ENCODE measurements at places on chromosomes 5 and 9. TPM values are rescaled to one million over a fixed set of nuclear protein-coding genes. Genes with fewer than 3 reads are reported as not detected.

GRCh38 chr5:68343421-68343826 lies 127.9 kb downstream of the PIK3R1 start:
- peak; percentile 93 for DNase-seq

DNA sequence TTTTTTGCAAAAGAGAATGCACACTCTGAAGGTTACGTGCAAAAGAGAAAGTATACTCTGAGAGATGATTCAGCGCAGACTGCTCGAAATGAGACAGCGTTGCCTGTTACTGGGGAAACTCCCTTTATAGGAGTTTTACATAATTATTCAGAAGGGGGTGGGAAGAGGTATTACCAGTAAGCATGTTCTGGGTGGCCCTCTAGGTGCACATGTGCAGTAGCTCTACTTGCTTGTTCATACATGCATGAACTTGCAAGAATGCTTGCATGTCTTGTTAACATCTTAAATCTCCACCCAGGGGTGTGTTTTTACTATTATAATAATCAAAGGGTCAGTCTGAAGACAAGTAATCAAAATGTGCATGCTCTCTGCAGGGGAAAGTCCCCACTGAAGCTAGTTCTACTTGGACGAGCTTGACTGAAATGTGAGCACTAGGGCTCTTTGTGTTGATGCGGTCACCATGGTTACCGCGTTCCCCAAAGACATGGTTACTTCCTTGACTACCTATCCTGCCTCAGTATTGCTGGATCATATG lies 75.5 kb downstream of the SGCD start:
- DNase-seq = no peak

GARIN3 gene
- not detected for total RNA-seq

DNA sequence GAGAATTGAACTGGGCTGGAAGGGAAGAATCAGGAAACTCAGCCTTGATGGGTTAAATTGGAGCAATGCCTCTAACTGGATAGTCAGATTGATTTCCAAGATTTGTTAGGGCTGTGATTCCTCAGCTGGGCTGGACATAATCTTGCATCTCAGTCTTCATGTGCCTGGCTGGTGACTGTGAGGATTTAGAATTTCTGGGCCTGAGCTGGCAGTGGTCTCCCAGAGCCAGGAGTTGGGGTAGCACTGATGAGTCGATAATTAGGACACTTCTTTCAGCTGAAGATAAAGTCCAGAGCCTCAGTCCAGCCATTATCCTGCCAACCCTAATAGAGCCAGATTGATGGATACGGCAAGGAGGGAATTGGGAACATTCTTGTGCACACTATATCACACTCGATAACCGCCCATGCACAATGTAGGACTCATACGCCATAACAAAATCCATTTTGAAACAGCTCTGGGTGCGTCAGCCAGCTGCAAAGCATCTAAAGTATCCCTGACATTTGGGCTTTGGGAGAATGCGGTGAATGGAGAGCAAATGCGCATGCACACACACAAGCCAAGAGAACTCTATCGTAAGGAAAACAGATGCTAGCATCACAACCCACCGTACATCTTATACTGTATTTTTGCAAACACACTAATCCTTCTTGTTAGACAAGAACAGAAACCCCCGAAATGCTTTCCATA lies 405.1 kb upstream of the KLF4 start:
- DNase-seq = no peak

- no peak for DNase-seq
Measured at GRCh38 chr5:65290677-65291076, 191.0 kb downstream of the ADAMTS6 start.

GRCh38 chr5:102048940-102049339 lies 247.1 kb downstream of the SLCO4C1 start:
- no peak for DNase-seq

DNA sequence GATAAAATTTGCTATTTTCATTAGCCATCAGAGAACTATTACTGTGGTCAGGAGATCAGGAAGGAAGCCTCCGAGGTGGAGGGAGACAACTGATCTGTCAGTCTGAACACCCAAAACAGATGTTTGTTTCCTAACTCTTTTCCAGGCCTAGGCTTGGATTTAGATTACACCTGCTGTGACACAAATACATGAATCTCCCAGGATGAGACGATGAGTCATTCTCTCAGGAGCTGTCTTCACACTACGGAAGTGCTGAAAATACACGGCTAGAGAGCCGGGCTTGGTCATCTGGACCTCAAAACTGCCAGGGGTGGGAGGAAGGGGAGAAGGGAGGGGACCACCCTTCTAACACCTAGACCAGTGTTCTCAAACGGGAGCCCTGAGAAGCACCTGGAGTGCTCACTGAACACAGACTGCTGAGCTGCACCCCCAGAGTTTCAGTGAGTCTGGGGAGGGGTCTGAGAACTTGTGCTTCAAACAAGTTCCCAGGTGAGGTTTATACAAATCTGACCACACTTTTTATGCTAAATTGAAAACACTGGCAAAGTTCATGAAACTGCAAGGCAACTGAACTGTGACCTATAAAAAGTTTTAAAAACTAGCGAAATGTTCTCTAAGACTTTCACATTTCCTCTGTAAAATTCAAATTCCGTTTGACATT lies 80.3 kb upstream of the EQTN start:
- no peak for DNase-seq

GRCh38 chr5:23740029-23740428 lies 232.6 kb downstream of the PRDM9 start:
- peak; percentile 23 for DNase-seq

DNA sequence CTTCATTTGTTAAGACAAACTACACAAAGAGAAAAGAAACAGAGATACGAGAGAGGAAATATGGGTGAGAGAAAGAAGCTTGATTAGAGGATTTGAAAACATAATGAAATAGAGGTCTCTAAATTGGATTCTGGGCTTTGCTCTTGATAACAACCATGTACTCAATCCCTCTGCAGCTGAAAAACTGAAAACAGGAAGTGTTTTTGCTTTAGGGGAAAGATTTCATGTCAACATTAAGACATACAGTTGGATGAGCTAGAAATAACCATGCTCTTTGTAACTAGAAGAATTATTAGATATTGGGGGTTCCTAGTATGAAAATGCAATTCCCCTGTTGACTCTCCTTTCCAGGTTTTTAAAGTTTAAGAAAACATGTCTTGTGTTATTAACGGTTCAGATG lies 21.9 kb downstream of the CRHBP start:
- DNase-seq = no peak

GRCh38 chr9:83642793-83643192 lies 19.9 kb downstream of the IDNK start:
- DNase-seq = no peak

DNA sequence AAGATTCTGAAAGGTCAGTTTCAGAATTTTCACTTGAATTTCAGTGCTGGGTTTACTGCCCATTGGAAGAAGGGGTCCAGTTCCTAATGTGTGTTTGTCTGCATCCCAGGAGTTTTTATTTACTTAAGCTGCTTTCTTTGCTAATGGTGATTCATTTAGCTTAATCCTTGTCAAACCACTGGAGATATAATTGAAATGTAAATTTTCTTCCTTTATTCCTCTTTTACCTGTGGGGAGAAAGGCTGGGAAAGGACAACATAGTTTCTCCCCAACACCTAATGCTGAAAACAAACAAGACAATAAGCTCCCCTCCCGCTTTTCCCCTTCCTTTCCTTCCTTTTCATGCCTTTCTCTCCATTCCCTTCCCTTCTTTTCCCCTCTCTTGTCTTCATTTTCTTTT lies 185.8 kb downstream of the KCTD16 start:
- no peak for DNase-seq

DNA sequence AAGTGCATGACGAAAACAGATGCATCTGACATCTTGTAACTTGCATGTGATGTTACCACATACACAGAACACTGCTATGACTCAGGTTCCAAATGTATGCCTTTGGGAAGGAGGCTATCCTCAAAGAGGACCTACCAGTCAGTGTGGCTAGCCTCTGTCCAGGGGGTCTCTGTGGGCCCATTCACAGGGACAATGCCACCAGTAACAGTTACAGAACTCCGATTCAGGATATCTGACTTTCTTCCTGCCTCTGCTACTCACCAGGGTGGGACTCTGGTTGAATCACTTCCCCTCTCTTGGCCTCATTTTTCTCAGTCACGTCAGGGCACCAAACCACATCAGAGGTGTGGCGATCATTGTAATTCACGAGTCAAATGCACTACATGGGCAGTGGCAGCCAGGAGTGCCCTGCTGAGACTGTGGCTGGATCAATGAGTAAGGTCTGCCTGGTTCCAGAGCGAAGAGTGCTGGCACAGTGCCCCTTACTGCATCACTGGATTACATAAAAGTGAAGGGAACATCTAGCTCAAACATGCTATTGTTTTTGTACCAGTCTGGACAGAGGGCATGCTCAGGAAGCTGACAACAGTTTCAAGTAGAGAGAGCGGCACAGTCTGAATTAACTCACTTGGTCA lies 13.2 kb downstream of the ATOX1 start:
- DNase-seq = peak; percentile 92

- no peak for DNase-seq
Measured at GRCh38 chr5:10563945-10564837, at the start of gene ANKRD33B. ANKRD33B (plus strand) TSS chr5:10564070; CDS start chr5:10564468, 398 bp downstream.

- DNase-seq = no peak
Measured at GRCh38 chr5:154595662-154596061, 117.6 kb upstream of the HAND1 start.

DNA sequence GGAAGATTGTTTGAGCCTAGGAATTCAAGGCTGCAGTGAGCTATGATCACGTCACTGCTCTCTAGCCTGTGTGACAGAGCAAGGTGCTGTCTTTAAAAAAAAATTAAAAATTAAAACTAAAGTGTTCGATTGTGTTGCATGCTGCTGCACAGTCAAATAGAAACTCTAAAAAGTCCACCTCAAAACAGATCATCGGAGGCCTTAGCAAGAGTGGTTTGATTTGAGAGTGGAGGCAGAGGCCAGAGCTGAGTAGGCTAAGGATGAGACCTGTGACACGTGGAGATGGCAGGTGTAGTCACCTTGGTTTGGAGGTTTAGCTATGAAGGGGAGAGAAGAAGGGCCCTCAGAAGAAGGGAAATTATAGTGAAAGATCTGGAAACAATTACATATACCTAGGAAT lies 2.8 kb upstream of the PTPDC1 start:
- no peak for DNase-seq

GRCh38 chr9:126705767-126706697 lies 92.3 kb downstream of the LMX1B start:
- DNase-seq = peak; percentile 71

- DNase-seq = no peak
Measured at GRCh38 chr5:173487300-173487699, 129.2 kb downstream of the BOD1 start.

DNA sequence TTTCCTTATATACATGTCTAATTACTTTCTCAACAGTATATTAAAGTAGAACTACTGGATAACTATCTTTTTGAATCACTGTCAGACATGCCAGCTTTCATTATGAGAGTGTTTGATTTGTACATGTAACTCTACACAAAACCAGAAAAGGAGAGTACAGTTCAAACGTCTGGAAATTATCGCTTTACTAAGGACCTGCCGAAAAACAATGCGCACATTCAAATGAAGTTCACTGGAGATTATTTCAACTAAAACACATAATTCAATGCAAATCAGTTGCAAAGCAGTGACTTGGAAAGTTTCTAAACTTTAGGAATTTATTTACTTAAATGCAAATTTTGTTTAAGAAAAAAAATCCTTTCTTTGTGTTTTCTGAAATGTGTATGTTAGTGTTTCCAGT lies 942.5 kb downstream of the EFNA5 start:
- DNase-seq = no peak

IL5 gene
- not detected for total RNA-seq

MLANA gene
- not detected for total RNA-seq

C5orf58 gene
- not detected for total RNA-seq

- DNase-seq = no peak
Measured at GRCh38 chr5:6535594-6535993, 86.9 kb downstream of the UBE2QL1 start.

WNT8A gene
- total RNA-seq = not detected

GRCh38 chr9:101311191-101311590 lies 73.6 kb downstream of the BAAT start:
- DNase-seq = no peak

All from adrenal gland (tissue), 19 donors.